NCI-H1092 (cell line): ENCODE measurements at places on chromosomes 11 and 22.

- peak; percentile 55 for DNase-seq
Measured at GRCh38 chr11:57324154-57324885, 432 bp downstream of the TNKS1BP1 start.

DNA sequence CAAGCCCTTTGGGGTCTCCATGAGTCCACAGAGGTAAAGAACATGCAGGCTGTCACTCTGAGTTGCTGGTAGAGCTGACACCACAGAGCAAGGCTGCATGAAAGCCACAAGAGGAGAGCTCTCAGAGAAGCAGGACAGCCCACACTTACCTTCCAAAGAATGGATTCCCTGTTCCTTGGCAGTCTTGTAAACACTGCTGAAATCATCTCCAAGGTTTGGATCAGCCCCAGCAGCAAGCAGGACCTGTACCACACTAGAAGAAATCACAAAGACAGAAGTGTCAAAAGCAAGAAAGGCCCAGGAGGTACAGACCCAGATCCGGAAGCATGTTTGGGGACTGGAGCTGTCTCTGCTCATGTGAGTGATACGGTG, 54.2 kb downstream of the CLPB start:
- DNase-seq = no peak

DNA sequence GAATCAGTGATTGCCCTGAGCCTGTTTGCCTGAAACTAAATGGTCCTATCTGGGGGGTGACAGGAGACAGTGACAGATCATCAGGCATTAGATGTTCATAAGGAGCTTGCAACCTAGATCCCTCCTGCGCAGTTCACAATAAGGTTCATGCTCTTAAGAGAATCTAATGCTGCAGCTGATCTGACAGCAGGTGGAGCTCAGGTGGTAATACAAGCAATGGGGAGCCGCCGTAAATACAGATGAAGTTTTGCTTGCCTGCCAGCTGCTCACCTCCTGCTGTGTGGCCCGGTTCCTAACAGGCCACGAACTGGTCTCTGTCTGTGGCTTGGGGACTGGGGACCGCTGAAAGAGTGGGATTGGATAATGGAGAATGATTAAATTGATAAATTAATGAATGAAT, 14.0 kb downstream of the NOX4 start:
- DNase-seq = no peak

GRCh38 chr11:115941481-115941993, 437.3 kb upstream of the CADM1 start:
- DNase-seq = no peak

GRCh38 chr11:129932381-129933067, 37.1 kb upstream of the NFRKB start:
- DNase-seq = no peak

- no peak for DNase-seq
Measured at GRCh38 chr11:64864473-64865285, 13.7 kb downstream of the EHD1 start.

DNA sequence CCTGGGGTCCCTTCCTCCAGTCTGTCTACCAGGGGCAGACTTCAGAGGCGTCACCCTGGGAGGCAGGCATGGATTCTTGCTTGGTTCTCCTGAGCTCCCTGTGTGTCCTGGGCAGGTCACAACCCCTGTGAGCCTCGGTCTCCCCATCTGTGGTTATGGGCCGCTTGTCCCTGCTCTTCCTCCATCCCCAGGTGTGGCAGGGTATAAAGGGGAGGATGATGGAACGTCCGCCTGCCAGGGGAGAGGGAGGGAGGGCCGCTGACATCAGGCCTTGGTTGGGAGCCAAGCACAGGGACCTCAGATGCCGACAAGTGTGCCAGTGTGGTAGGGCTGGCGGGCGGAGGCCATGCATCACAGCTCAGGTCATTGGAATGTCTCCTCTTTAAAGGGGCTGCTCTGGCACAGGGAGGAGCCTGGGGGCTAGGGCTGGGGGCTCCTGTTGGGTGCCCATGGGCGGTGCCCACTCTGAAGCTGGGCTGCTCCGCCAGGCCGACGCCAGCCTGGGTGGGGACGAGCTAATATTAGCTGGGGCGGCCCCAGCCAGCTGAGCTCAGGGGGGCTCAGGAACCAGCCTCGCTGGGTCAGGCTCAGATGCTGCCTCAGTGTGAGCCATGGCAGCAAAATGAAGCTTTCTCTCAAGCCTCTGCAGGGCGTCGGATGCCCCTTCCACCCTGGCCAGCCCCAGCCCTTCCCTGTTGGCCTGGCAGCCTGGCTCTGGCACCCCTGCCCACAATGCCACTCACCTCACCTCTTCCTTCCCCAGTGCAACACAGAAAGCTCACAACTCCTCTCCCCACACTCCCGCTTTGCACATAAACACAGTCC, 12.8 kb downstream of the KCNC1 start:
- DNase-seq = no peak

- DNase-seq = no peak
Measured at GRCh38 chr11:6084587-6084986, 22.9 kb upstream of the OR56B4 start.

- DNase-seq = no peak
Measured at GRCh38 chr11:64250415-64251015, 815 bp upstream of the PLCB3 start.
